ENCODE measurements at places on chromosomes 5 and 9. TPM values are rescaled to one million over a fixed set of nuclear protein-coding genes. Genes with fewer than 3 reads are reported as not detected.

The DNAJC25 gene
- 5.1 TPM for total RNA-seq

The PCDHGA9 gene
- 3.6 TPM for total RNA-seq

The RELL2 gene
- 3.9 TPM for total RNA-seq

The TMC1 gene
- total RNA-seq, result 0.74 TPM

The GHR gene
- total RNA-seq, result 3.2 TPM

The PKD2L2 gene
- total RNA-seq, result not detected

The BTNL3 gene
- not detected for total RNA-seq

The DMRT3 gene
- total RNA-seq, result not detected

Data from dermis blood vessel endothelial cell (primary cell).